HL-60 (cell line): ENCODE measurements at places on chromosomes 6 and 20.
A peak's percentile ranks its signal among the peaks of the same experiment; 100 is the strongest.

GRCh38 chr6:136146130-136146529, 104.0 kb downstream of the MTFR2 start:
- DNase-seq, result no peak

DNA sequence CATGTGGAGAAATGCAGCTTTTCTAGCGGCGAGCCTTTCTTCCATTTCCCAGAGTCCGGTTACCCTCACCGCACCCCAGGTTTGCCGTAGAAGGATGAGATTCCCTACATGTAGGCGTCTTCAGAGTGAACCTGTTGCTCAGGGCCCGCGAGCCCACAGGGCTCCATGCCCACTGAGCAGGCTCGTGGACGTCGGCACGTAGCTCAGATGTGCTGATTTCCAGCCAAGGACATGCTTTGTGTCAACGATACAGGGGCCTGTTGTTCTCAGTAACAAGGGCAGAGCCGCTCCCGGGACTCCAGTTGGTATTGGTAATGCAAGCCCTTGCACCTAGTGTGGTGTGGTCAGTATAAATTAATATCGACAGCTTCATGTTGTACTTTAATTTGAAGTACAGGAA, 159.6 kb downstream of the MTHFD1L start:
- no peak for DNase-seq

DNA sequence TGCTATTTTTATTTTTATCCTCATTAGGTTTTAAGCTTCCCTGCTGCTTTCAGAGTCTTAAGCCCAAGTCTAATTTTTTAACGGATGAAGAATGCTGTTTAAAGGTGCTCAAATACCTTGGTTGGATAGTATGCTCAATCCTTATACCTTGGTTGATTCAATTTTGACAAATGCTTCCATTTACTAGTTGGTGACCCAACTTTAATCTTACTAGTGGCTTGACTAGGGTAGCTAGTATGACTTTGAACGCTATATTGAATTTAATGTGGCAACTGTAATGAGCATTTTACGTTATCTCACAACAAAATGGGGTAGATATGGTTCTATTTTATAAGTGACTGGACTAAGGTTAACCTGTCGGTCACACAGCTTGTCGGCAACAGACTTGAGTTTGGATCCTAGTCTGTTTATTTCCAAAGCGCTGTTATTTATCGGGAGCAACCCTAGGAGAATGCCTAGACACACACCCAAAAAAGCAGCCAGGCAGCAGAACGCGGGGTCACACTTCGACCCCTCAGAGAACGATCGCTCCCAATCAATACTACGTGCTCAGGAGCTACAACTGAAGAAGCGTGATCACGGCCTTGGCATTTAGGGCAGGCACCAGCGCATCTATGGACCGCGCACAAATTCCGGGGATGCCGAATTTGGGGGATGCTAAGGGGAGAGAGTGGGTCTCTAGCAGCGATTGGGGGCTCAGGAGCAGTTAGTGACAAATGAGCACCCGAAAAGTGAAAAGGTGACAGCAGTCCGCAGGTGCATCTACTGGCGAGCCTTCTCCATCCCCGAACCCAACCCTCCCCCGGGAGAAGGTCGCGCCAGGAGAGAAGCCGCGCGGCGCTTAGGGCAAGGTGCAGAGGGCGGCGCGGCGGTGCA, 586 bp upstream of the ALDH5A1 start:
- no peak for DNase-seq

DNA sequence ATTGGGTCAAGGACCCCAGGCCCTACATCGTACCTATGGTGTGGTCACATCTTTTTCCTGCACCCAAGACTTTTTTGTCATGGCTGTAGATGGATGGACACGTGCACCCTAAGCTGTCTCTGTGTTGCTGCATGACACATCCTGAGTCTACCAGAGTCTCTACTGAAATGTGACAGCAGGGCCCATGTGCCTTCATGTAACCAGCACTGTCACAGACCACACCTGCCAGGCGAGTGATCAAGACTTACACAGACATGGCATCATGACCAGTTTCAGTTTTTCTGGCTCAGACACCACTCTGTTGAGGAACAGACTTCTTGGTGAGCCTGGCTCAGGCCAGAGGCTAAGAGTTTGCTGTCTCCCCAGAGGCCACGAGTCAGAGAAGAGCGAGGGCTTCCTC, 7.6 kb downstream of the PRND start:
- DNase-seq, result no peak

DNA sequence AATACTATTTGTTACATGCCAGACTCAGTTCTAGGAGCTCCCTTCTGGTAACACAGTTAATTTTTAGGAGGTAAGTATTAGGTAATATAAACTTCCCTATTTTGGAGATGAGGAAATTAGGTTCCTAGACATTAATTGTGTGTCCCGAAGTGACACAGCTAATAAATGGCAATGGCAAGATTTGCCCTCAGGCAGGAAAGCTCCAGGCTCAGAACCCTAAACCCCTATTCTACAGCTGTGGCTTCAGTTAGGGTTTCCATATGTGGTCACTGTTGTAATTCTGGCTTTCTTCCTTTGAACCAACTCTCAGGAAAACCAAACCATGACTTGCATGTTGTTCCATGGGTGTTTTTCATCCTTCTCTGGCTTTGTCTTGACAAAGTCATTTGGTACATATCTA, 188.2 kb downstream of the PLCB1 start:
- DNase-seq, result peak; percentile 58

DNA sequence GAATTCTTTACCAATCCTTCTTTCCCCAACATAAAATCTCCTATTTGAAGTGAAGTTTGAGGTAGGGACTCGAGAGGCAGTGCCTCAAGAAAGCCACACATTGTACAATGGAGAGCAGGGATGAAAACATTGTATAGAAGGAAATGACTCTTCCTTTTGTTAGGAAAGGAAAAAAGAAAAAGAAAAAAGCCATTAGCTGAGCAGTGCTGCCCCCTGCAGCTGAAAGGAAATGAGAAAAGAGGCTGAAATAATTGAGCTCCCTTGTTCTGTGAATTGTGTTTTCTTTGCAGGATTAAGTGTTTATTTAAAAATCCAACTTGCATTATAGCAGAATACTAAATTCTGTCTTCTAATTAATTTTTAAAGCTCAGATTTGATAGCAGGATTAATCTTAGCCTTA, 162.9 kb upstream of the SASH1 start:
- no peak for DNase-seq

DNA sequence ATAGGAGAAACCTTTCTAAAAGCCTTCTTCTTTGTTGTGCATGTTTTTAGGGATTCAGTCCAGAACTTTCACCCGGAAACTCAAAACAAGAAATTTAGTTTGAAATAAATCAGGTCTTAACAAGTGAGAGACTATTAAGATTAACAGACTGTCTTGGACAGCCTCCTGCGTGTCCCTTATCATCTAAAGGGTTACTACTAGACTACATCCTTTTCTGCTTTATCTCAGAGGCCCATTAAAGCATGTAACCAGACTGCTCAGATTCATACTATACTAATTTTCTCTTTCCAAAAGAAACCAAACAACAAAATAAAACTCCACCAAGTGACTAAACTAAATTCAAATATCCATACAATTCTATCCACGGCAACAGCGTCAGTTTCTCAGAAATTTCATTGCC, 173.8 kb downstream of the GMPR start:
- DNase-seq, result no peak

DNA sequence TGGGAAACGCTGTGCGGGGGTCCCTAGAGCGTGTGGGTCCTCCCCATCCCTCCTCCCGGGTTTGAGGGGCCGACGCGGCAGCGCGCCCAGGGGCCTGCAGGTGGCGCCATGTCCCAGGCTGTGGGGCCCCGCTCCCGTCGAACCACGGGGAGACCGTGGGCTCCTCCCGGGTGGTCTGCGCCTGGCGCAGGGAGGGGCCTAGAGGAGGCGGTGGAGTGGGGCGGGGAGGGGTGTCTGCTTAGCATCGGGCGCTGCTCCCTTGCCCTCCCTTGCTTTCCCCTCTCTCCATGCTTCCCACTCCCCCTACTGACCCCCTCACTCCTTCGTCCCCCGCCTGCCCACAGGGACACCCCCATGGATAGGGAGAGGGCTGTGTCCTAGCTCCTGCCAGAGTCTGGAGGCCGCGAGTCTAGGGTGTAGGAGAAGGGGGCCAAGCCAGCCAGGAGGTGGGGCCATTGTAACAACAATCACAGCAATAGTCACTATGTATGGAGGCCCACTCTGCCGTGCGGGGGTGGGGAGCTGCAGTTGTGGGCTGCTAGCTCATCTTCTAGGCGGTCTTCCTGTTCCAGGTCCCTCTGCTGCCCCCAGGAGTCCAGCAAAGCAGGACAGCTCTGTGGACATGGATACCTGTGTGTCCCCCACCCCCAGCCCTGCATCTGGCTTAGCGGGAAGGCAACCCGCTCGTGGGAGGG, 51.7 kb downstream of the CHMP4B start:
- DNase-seq, result no peak

GRCh38 chr20:31822421-31823330, 3.5 kb downstream of the MYLK2 start:
- DNase-seq, result peak; percentile 29

- DNase-seq, result peak; percentile 51
These were observed at the start of gene CDC40 for GRCh38 chr6:110180228-110181008. CDC40 (plus strand) TSS chr6:110180427; CDS start chr6:110180445, 18 bp downstream.

DNA sequence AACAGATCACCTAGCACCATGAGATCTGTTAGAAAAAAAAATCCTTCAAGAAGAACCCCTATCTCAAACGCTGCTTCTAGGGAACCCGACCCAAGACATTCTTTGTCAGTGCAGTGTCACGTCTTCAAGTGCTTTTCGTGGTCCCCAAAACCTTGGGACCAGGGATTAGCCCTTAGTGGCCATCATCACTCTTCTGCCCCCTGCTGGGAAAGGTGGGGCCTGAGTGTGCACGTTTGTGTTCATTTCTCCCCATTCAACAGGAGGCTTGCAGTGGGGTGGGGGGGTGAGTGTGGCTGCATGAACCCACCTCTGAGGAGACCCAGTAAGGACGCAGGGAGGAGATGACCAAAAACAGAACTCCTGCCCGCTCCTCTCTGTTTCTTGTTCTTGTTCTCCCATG, 218.2 kb upstream of the RNF24 start:
- no peak for DNase-seq

DNA sequence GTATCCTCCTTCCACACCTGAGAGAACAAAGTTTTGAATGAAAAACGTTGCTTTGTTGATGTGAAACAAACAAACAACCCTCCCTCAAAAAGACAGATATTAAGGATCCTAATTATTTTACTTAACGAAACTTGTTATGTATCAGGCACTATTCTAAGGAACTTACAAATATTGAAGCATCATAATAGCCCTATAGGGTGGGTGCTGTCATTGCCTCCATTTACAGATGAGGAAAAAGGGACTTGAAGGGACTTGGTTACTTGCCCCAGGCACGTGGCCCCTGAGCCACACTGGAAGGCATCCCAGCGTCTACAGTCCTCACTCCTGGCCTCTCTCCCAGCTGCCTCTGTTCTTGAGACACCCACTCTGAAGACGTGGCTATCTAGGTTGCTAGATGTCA, 20.2 kb upstream of the OLIG3 start:
- no peak for DNase-seq

GRCh38 chr6:168451805-168452517, 11.0 kb downstream of the SMOC2 start:
- no peak for DNase-seq

- DNase-seq, result no peak
These were observed 48.1 kb downstream of the HLA-DPB1 start for GRCh38 chr6:33123732-33124524.

GRCh38 chr6:38179794-38180430, 360.4 kb downstream of the ZFAND3 start:
- no peak for DNase-seq
